Daoy (cell line): ENCODE measurements at places on chromosomes 12 and 14. TPM values are rescaled to one million over a fixed set of nuclear protein-coding genes. Genes with fewer than 3 reads are reported as not detected.

Gene WNT5B
- 58.7 and 72.9 TPM in 2 replicates for total RNA-seq

Gene SIX1
- total RNA-seq: 14.9 and 15.1 TPM in 2 replicates

GRCh38 chr12:86091681-86092080 is 164.5 kb downstream of the MGAT4C start:
- no peak for DNase-seq

DNA sequence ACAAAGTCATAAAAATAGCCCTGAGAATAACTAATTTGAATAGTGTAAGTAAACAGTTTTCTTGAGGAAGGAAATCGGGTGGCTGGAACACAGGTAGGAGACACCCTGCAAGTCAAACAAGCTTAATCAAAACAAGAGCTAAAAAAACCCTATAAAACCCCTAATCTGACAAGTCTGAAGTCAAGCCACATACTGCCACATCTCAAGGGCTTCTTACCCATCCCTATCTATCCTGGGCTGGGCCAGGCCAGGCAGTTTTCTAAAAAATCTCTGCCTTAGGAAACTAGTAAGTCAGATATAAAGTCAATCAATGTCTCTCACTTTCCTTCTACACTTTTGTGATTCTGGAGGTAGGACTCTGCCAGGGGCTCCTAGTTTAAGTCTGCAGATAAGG is 15.3 kb downstream of the UBE2N start:
- no peak for DNase-seq

Gene CD163L1
- total RNA-seq: 2.9 and 21.4 TPM in 2 replicates
